ENCODE measurements at places on chromosomes 3 and 15.

GRCh38 chr15:55037071-55037470 is 159.7 kb downstream of the RSL24D1 start:
- no peak for DNase-seq

- no peak for DNase-seq
These were observed 34.8 kb upstream of the DCUN1D1 start for GRCh38 chr3:183015185-183015584.

GRCh38 chr3:53346514-53346913 is 829 bp downstream of the DCP1A start:
- no peak for DNase-seq

- DNase-seq, result no peak
These were observed 699.7 kb downstream of the TUSC7 start for GRCh38 chr3:117409256-117409655.

GRCh38 chr3:197298945-197299854 is 788 bp upstream of the DLG1 start:
- DNase-seq, result no peak

DNA sequence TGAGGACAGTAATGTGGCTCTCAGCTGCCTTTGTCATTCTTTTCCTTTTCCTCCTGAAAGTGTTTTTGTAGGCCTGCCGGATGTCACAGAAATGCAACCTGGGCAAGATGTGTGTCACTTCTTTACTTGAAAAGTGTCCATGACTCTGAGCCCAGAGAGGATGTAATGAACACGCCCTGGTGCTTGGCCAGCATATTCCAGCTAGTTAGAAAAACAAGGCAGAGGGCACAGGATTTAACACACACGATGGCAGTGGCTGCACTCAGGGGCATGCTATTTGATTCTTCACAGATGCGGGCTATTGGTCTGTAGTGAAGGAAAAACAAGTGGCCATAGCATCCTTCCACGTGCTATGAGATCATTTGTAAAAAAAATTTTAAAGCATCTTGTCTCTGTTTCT is 30.3 kb upstream of the PTX3 start:
- DNase-seq, result no peak

DNA sequence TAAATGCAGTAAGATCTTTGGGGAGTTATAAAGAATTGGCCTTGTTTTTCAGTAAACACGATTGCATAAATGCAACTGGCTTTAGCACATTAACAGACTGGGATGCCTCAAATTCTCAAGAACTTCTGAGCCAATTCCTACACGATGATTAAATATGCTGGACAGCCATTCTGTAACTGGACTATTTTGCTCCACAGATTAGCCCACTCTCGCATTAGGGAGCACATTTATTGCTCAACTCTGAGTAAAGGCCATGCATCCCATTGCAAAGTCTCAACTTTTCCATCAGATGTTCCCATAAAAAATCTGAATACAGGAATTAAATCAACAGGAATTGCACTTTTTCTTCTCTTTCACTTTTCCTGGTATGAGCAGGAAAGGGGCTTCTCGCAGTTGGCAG is 66.7 kb upstream of the PRICKLE2 start:
- DNase-seq, result no peak

DNA sequence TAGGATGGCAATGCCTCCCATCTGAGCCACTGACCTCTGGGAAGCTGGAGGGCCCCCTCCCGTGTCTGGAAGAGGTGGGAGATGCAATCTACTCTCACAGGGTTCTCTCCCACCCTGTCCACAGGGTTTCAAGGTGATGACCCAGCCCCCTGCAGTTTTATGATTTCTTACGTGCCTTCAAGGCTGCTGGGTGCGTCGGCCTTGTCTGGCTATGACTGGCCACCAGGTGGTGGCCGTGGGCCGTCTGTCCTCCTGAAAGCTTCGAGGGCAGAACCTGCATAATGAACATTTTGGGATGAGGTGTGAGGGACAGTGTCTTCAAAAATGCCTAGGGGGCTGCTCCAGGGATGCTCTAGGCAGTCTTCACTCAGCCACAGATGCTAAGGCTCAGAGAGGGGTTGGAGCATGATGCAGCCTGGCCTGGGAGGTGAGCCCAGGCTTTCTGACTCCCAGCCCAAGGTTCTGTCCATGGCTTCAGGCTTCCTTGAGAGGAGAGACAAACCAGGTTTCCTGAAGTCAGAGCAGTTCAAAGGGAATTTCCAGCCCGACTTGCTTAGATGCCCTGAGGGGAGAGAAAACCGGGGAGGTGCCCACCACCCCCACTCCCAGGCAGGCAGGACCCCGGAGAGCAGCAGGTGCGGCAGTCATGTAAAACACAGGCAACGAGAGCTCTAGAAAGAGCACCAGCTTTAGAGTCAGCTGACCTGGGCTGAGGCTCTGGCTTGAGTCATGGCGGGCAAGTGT is 18.7 kb downstream of the ISG20 start:
- DNase-seq, result no peak

DNA sequence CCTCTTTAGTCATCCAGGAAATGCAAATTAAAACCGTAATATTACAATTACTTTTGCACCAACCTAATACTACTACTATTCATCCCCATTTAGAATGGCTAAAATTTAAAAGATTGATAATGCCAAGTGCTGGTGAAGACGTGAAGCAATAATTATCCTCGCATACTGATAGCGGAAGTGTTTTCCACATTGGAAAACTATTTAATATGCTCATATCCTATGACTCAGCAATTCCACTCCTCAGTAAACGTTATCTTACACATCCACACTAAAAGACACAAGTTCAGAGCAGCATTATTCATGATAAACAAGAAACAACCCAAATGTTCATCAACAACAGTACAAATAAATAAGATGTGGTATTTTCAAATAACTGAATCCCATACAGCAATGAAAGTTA is 70.6 kb downstream of the VPS13C start:
- DNase-seq, result no peak

- DNase-seq, result no peak
These were observed 320.3 kb downstream of the THSD4 start for GRCh38 chr15:71435552-71435951.

GRCh38 chr15:100601163-100601562 is 821 bp downstream of the LINS1 start:
- DNase-seq, result no peak

GRCh38 chr3:25460751-25461150 is 32.7 kb downstream of the RARB start:
- DNase-seq, result no peak

DNA sequence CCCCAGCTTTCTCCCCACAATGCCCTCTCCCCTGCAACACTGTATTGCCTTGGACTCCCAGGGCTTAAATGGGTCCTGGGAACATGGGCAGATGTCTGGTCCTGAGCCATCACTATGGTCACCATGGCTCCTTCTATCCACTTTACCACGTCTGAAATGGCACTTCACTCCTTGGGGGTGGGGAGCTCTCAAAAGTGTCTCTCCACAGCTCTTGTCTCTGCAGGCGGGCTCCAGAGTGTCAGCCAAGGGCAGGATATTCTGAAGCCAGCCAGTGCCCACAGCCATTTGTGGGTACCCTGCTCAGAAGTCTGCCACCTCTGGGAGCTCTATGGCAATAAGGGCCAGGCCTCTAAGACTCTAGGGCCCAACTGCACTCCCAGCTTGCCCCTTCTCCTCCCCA is 163.9 kb downstream of the PPM1L start:
- no peak for DNase-seq

GRCh38 chr3:66075281-66075680 is 36.6 kb upstream of the MAGI1 start:
- DNase-seq, result no peak
